ENCODE measurements at places on chromosomes 1 and 21.

DNA sequence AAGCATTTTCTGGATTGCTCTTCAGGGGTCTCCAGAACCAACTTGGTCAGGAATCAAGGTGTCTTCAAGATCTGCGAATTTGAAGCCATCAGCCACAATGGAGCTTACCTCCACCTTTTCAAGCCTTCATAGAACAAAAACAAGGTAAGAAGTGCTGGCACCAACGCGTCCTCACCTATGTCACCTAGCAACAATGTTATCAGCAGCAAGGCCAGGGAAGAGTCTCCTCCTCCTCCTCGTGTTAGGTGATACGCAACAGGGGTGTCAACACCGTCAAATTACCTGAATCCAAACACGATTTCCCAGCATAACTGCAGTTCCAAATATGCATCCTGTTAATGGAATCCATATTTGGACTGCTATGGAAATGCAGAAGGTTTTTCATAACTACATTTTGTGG, 4.1 kb upstream of the TIAM1 start:
- DNase-seq = no peak

DNA sequence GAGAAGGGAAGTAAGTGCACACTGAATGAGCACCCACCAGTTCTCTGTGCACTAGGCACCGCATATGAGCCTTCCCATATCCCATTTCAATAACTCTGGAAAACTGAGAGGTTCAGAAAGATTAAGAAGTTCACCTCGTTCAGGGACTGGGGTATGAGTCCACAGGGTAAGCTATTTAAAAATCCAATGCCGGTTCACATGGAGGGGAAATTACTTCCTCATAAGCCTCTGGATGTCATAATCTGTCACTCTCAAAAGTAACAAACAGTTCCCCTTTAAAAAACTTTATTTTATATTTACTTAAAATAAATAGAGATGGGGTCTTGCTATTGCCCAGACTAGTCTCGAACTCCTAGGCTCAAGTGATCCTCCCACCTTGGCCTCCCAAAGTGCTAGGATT, 1.9 kb downstream of the OR2B11 start:
- no peak for DNase-seq

GRCh38 chr1:9599741-9600140, 11.0 kb downstream of the TMEM201 start:
- no peak for DNase-seq

DNA sequence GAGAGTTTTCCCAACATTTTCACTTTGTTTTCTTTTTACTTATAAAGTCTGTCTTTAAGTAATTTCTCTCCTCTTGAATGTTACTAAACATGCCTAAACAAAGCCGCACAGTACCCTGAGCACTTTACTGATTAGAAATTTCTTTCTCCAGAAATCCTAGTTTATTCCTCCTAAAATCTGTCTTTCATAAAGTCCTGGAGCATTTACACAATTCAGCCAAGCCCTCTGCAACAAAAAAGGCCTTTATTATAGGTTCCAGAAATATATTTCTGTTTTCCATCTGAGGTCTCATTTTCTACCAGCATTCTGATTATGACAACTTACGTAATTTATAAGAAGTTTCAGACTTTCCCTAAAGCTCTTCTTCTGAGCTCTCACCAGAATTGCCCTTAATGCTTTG, 549.5 kb upstream of the OLFM3 start:
- DNase-seq = no peak

DNA sequence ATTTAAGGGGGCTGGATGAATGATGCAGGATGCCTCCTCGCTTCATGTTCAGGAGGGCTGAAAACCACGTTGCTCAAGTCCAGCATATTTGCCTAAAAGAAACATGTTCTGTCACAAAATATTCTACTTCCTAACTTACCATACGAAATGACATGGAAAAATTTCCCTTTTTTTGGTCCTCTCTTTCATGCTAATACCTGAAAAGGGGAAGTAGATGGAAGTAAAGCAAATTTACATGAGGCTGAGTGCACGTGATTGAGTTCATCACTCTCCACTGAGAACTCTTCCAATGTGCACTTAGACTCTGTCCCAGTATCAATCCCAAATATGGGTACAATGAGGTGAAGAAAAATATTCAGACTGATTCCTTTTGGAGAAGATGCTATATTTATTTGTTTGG, 23.0 kb downstream of the XCL2 start:
- DNase-seq = no peak

- DNase-seq = no peak
These were observed 82.4 kb upstream of the MAGI3 start for GRCh38 chr1:113307771-113308445.

- peak; percentile 61 for DNase-seq
These were observed 195.5 kb upstream of the NCAM2 start for GRCh38 chr21:20802631-20803260.

DNA sequence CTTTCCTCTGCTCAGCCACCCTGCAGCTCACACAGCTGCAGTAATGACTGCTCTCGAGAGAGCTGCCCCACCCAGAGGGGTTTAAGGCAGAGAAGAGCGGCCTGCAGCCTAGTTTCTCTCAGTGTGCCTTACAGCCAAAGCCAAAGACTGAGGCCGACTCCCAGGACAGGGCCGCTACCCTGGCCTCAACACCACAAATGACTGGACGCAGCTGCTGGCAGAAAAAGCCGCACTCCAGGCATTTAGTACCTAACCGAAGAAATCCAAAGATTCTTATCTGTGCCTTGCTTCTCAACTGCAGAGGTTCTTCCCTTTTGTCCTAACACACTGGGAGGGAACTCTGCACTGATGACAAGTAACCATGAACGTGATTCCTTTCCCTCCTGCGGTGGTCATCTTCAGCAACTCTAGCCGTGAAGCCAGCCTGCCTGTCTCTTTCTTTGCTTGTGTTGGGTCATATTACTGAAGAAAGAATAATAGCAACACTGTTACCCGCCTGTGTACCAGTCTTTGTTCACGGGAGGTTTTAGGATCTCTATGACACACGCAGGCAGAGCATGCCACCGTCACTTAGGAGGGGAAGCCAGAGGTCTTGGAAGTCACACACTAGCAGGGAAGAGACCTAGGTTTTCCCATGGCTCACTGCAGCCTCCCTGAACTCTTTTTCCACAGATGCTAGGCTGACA, 202.7 kb downstream of the RHOU start:
- DNase-seq = no peak

DNA sequence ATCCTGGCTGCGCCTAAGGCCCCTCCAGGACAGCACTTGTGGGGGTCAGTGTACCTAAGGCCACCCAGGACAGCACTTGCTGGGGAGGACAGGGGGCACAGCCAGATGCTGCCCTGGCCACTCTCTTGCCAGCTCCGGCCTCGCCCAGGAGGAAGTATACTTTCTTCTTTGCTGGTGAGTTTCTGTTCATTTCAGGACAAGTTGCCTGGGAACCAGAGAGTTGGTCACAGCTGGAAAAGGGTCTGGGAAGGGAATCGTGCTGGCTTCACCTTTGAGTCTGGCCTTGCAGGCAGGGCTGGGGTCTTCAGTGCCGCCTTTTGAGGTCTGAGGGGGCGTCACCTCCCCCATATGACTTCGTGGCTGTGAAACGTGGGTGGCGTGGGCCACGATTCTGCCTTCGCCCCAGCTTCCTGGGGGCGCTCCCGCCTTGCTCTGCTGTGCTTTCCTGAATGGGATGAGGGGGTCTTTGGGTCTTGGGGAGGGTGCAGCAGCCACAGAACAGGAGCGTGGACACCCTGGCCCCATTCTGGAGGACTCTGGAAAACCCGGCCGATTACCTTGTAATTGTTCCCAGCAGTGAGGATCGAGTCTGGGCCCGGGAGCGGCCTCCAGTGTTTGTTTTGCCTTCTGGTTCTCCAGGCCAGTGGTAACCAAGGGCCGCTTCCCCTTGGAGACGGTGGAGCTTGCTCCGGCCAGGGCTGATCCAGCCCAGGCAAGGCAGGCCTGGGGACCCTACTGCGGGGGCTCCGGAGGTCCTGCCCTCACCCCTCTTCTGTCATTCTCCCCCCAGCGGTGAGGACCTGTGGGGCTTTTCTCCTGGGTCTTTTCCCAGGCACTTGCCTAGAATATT, 45.9 kb downstream of the SPSB1 start:
- DNase-seq = no peak

DNA sequence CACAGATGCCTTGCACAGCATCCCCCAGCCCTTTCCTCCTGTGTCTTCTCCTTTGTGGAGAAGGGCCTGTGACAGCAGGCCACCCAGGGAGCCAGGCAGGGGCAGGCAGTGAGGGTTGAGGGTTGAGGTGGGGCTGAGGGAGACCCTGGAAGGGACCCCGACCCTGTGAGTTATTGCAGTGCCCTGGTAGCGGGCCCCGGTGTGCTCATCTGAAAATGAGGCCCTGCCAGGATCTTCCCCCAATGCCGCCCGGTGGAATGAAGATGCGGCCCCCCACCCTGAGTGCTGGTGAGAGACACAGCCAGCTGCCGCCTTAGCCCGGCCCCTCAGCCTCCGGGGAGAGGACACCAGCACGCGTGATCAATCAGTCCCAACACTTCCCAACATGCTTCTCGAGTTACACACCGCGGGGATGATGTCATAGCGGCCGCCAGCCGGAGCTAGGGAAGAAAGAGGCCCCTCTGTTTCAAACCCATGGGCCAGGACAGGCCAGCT, 36.2 kb upstream of the ACTRT2 start:
- DNase-seq = no peak

DNA sequence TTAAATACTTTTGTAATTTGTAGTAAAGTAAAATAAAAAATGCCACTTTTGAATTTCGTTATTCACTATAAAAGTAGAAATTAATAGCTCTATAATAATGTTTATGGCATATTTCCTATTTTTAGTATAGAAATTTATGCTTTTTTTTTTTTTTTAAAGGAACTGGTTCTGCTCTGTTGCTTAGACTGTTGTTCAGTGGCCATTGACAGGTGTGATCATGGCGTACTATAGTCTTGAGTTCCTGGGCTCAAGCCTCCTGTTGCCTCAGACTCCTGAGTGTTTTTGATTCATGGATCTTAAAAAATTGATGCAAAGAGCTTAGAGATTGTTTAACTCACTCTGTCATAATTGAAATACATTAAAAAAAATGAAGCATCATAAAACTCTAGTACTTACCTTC, 53.6 kb downstream of the RPS6KC1 start:
- DNase-seq = no peak

- no peak for DNase-seq
These were observed 13.4 kb upstream of the NIBAN1 start for GRCh38 chr1:184987696-184988095.

- DNase-seq = peak; percentile 94
These were observed at the start of gene SH3BP5L for GRCh38 chr1:248825909-248826760. TSS of gene SH3BP5L (minus strand) at chr1:248825915. CDS start at chr1:248824935, 980 bp downstream.

DNA sequence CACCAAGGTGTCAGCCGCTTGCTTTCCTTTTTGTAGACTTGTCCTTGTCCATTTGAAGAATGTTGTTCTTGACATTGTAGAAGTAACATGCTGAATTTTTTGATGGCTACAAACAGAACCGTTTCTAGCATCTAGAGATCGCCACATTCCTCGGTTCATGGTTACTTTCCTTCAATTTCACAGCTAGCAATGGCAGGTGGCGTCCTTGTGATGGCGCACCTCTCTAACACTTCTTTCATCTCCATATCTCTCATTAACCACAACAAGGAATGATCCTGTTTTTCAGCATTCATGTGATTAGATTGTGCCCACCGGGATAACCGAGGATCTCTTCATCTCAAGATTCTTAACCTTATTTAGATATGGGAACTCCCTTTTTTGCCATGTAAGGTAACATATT, 2129.8 kb downstream of the NCAM2 start:
- no peak for DNase-seq

GRCh38 chr1:213201380-213202155, 150.5 kb downstream of the RPS6KC1 start:
- no peak for DNase-seq

DNA sequence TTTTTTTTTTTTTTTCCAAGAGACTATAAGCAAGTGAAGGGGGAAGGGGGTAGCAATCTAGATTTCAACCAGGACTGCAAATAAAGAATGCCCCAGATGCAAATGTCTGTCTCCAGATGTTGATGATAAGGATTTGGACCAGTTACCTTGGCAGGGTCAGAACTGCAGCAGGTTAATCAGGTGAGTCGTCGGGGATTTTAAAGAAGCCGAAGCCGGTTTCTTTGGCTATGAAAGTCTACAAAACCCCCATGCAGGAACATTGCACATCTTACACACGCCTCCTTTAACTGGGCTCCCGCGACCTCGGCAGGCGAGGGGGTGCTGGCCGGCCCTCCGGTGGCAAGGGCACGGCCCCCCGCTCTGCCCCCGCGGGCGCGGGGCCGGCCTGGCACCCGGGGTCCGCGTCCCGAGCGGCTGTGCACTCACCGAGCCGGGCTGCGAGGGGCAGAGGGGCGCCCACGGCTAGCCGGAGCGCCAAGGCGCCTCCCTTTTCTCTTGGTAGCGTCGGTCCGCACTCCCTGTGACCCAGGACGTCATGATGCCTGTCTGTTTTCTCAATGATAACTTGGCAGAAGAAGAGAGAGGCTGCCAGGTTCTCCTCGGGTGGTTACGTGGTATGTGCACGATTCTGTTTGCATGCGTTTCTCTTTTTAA, 366.3 kb upstream of the ESRRG start:
- DNase-seq = peak; percentile 44

DNA sequence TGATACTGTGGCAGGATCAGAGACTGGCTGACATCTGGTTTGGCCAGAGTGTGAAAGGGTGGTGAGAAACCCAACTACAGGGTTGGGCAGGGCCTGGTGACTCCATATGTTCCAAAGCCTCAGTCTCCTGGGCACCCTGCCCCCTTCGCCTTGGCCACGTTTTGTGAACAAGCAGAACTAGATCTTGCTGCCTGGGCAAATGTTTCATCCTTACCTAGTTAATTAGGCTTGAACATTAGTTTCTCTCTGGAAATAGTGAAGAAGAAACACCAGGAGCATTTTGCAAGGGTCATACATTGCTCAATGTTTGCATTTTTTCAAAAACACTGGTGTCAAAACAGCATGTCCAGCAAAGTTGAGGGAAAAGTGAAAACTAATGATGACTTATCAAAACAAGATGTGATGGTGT, 60.5 kb downstream of the MAP3K7CL start:
- DNase-seq = peak; percentile 62

GRCh38 chr1:14372526-14372925, 226.0 kb upstream of the KAZN start:
- no peak for DNase-seq

- DNase-seq = no peak
These were observed 23.6 kb downstream of the GADD45A start for GRCh38 chr1:67708606-67709005.
